ENCODE measurements at places on chromosomes 5 and 9. TPM values are rescaled to one million over a fixed set of nuclear protein-coding genes. Genes with fewer than 3 reads are reported as not detected.

FAM221B gene
- total RNA-seq = not detected

GHR gene
- 14.4 TPM for total RNA-seq

MORN5 gene
- total RNA-seq = not detected

PCDHB11 gene
- 7.1 TPM for total RNA-seq

SEMA5A gene
- total RNA-seq = 5.2 TPM

PSAT1 gene
- total RNA-seq = 20.5 TPM

ACTL7B gene
- 0.95 TPM for total RNA-seq

DNA sequence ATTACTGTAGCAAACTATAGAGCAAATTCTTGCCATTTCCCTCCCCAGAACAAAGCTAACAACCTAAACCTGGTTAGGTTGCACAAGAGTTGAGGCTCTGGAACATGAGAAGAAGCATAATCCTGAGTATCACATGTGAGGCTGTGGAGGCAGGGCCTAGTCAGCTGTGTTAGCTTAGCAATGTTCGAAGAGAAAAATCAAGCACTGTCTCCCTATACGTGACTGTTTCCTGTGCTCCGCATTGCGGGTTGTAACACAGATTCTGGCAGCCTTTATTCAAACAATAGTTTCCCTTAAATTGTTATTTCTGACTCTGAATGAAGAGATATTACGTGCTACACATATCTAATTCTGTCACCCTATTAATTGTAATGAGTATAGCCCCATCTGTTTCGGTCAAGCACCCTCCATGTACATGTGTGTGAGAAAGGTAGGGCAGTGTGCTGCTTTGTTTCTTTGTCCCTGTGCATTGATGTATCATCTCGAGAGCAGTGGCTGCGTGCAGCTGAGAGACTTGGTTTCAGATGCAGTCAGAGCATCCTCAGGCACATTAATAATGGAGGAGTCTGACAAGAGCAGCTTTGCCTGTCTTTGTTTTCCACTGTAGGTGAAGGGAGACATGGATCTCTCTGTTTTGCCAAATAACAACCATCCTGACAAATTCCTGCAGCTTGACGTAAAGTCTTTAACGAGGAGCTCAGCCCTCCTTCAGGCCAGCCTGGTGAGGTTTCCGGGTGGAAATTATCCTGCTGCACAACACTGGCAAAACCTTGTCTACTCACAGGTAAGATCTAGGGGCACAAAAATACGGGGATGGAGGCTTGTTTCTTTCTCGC, at the start of gene MINAR2:
TSS of gene MINAR2 (plus strand) at position 523 of the 836 bp plus-strand sequence. CDS start at position 620, 97 bp downstream.
- no peaks in the 10 kb centered on the region for H3K27me3 ChIP-seq
- no peaks in the 10 kb centered on the region for H3K36me3 ChIP-seq
- no peak within 1 kb of the TSS for H3K4me3 ChIP-seq

DNA sequence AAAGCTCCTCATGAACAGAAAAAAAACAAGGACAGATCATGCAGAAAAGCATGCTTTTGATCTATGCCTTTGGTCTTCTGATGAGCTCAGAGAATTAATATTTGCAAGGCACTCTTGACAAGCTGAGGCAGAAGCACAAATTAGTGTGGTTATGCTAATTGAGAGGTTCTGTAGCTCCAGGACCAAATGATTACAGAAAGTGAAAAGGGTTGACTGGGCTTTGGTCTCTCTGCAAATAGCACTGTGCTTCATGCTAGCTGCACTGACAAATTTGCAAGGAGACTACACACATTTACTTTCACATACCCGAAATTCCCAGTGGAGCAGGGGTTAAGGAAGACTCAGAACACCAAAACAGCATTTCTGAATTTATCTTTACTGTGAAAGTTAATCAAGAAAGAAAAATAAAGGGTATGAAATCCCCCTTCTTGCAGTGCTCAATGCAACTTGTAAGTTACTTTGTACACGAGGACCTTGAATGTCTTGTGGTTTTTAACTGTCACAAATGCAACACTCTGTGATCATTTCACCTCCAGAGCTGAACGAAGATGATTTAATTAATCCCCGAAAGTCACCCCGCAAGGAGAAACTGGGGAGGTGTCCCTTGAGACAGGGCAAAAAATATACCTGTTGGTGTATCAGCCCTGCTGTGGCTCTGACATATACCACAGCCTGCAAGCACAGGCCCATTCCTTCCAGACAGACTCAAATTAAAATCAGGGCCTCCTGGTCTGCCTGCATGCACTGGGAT, 11.9 kb downstream of the RAPGEF1 start:
- H3K4me3 ChIP-seq = no peak overlapping the region
- H3K27me3 ChIP-seq = no peaks in the 10 kb centered on the region
- no peak for DNase-seq
- peaks cover 56% of the 10 kb centered on the region for H3K4me1 ChIP-seq
- no peaks in the 10 kb centered on the region for H3K36me3 ChIP-seq
- no peak overlapping the region for H3K27ac ChIP-seq

GRCh38 chr9:127112735-127113161, 9.7 kb downstream of the ANGPTL2 start:
- no peaks in the 10 kb centered on the region for H3K4me1 ChIP-seq
- H3K27ac ChIP-seq = no peak overlapping the region
- H3K36me3 ChIP-seq = no peaks in the 10 kb centered on the region
- no peaks in the 10 kb centered on the region for H3K27me3 ChIP-seq
- no peak for DNase-seq

DNA sequence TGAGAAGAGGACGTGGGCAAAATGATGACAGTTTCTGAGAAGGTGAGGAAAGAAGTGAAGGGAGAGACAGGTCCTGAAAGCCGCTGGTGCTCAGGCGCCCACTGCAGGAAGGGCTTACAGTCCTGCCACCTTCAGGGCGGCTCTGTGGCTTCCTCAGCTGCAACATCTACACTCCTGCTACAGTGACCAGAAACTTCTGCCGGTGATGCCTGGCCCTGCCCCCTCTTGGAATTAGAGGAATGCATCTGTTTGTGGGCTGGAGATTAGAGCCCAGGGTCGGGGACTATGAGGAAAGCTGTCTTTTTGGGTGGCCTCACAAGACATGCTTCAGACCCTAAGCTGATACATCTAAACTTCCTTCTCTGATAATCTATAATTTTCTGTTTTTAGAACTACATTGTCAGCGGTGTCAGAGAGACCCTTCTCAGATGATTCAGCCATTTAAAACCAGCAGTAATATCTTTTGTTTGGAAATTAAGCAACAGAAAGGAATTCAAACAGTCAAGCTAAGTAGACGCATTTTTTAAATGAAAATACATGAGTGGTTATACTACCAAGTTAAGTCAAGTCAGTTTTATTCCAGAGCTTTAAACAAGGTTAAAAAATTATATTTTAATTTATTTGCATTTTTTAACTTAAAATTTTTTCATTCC, 30.4 kb downstream of the PRDM6 start:
- H3K4me1 ChIP-seq = no peaks in the 10 kb centered on the region
- H3K36me3 ChIP-seq = no peaks in the 10 kb centered on the region
- no peak overlapping the region for H3K4me3 ChIP-seq
- H3K27ac ChIP-seq = no peak overlapping the region
- no peaks in the 10 kb centered on the region for H3K27me3 ChIP-seq
- no peak for DNase-seq

DNA sequence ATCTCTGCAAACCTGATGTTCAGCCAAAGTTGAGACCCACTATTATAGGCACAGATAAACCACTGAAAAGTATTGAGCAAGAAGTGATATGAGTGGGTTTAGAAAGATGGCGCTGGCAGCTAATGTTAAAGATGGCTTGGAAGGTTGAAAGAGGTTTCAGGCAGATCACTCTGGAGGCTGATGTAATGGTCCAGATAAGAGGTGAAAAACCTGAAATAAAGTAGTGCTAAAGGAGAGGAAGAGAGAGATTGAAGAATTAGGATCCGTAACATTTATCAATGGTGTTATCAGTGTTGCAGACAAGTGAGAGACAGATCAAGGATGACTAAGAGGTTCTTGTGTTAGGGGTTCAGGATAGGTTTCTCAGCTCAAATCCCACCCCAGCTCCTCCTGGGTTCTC, 58.3 kb downstream of the SLC44A1 start:
- no peak overlapping the region for H3K4me3 ChIP-seq
- H3K4me1 ChIP-seq = no peaks in the 10 kb centered on the region
- DNase-seq = no peak
- H3K36me3 ChIP-seq = no peaks in the 10 kb centered on the region
- H3K27me3 ChIP-seq = no peaks in the 10 kb centered on the region

- no peak overlapping the region for H3K27ac ChIP-seq
- no peak overlapping the region for H3K4me3 ChIP-seq
- no peaks in the 10 kb centered on the region for H3K27me3 ChIP-seq
- H3K36me3 ChIP-seq = no peaks in the 10 kb centered on the region
- peaks cover 44% of the 10 kb centered on the region for H3K4me1 ChIP-seq
These were observed 11.5 kb downstream of the NFIB start for GRCh38 chr9:14302405-14302804.

DNA sequence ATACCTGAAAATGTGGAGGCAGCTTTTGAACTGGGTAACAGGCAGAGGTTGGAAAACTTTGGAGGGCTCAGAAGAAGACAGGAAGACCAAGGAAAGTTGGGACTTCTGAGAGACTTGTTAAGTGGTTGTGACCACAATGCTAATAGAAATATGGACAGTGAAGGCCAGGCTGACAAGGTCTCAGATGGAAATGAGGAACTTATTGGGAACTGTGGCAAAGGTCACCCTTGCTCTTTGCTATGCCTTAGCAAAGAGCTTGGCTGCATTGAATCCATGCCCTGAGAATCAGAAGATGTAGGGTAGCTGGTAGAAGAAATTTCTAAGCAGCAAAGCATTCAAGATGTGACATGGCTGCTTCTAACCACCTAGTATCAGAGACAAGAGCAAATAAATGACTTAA, 244.4 kb upstream of the ADRA1B start:
- H3K4me3 ChIP-seq = no peak overlapping the region
- H3K36me3 ChIP-seq = no peaks in the 10 kb centered on the region
- H3K27me3 ChIP-seq = no peaks in the 10 kb centered on the region
- H3K4me1 ChIP-seq = no peaks in the 10 kb centered on the region
- no peak overlapping the region for H3K27ac ChIP-seq
- no peak for DNase-seq

- H3K4me3 ChIP-seq = no peak overlapping the region
- no peak for DNase-seq
These were observed 107.1 kb downstream of the MAT2B start for GRCh38 chr5:163612358-163613149.

DNA sequence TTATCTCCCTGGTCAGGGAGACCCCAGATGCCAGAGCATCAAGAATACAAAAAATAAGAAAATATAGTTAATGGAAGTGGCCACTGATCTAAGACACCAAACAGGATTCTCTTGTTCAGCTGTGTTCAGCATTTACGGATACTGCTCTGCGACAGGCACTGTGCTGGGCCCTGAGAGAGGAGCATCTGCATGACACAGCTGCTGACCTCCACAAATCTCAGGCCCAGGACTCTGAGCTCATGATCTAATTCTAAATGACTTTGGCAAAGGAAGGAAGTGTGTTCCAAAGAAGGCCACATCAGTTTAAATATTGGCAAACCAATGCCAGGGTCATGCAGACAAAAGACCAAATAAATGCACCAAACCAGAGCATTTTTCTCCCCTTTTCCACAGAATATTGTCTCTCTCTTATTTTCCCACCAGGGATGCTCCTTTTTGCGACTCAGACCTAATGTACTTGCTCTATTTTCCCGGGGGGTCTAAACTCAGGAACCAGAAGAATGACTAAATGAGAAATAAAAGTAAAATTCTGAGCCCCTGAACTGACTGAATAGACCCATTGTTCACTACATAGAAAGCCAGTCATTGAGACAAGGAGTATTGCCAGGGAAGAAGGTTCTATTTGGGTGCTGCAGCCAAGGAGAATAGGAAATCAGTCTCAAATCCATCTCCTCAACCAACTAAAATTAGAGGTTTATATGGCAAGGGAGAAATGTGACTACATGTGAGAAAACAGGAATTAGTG, 1.4 kb upstream of the AGGF1 start:
- H3K4me1 ChIP-seq = peaks cover 13% of the 10 kb centered on the region
- H3K36me3 ChIP-seq = no peaks in the 10 kb centered on the region
- no peak overlapping the region for H3K4me3 ChIP-seq
- H3K27me3 ChIP-seq = no peaks in the 10 kb centered on the region
- DNase-seq = no peak

DNA sequence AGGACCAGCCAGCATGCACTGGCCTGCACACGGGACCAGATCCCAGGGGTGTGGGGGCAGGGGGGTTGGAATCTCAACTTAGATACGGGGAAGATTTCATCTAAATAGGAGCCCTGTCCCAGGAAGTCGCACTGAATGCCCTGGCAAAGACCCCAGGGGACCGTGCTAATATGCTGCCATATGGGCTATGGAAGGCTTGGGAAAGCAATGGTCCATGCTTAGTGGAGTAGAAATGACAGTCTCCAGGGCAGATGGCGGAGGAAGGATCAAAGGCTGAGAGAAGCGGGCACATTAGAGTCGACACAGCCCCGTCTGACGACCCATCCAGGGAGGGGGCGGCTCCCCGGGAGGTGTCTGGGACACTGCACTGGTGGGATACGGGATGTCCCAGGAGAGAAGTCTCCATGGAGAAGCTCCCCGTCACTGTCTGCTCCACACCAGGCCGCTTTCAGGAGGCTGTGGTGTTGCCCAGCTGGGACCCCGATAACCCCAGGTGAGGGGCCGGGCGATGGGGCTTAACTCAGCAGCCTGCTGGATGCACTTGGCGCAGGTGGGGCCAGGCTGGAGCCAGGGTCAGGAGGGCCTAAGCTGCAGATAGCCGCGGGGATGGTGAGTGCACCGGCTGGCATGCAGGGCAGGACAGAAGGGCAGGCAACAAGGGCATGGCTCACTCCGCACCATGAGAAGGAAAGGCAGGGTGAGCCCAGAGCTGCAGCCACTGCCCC, 377.7 kb upstream of the IRX1 start:
- no peaks in the 10 kb centered on the region for H3K27me3 ChIP-seq
- H3K4me1 ChIP-seq = no peaks in the 10 kb centered on the region
- no peak overlapping the region for H3K27ac ChIP-seq
- no peak for DNase-seq
- no peak overlapping the region for H3K4me3 ChIP-seq
- no peaks in the 10 kb centered on the region for H3K36me3 ChIP-seq

DNA sequence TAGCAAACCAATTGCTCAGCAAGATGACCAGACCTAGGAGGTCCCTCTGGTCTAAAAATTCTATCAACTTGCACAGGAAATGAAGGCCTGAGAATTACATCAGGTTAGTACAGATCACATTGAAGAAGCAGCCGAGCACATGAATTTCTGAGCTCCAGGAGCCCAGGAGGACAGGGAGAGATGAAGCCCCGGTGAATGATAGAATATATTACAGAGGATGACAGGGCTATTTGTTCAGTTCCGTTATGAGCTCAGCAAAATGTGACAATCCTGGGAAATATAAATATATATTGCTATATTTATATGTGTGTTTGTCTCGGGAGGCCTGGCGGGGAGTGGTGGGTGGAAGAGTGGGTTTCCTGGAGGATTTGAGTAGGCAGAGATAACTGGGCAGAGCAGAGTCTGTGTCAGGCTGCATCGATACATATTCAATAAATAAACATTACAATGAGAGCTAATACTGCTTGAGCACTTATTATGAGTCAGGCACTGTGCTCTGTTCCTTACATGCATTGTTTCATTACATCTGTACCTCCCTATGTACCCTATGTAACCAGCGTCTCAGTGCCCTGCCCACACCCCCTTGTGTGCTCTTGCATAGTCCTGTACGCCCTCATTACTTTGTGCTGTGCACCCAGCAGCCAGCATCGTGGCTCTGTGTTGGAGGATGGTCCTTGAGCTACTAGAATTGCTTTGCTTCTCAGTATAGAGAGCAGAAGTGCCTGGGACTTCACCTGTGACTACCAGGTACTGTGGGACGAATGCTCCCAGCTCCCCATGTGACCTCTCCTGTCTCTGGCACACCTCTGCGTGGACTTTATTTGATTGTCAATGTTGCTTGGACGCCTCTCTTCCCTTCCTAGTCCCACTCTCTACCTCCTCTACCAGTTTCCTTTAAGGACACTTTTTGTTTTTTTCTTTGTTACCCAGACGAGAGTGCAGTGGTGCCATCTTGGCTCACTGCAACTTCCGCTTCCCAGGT, 58.1 kb upstream of the KLF9 start:
- H3K27me3 ChIP-seq = no peaks in the 10 kb centered on the region
- no peak for DNase-seq
